ENCODE measurements at places on chromosomes 4 and X.
A peak's percentile ranks its signal among the peaks of the same experiment; 100 is the strongest.

DNA sequence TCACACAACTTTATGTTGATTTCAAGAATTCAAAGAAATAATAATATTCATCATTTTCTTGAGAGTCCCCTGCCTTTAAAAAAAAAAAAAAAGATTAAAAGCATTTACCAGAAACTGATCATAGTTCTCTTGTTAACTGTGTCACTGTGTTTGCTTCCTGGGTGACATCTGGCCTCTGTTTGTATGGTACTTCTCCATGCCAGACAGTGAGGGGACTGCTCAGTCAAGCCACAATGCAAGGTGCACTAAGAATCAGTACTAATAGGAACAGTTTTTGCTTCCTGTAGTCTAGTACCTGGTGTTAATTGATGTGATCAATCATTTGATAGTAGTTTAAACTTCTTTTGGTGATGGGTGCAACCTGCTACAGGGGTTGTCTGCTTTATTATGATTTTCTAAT, 77.5 kb downstream of the PHOX2B start:
- DNase-seq = no peak

DNA sequence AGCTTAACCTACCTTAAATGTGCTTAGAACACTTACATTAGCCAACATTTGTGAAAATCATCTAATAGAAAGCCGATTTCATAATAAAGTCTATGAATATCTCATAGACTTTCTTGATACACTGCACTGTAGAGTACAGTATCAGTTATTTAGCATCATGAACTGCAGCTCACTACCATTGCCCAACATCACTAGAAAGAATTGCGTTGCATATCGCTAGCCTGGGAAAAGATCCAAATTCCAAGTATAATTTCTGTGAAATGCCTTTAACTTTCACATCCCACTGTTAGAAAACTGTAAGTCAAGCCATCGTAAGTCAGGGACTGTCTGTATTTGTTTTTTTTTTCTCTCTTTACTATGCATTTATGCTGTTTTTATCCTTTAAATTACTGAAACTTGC, 918.6 kb upstream of the PABPC4L start:
- no peak for DNase-seq

DNA sequence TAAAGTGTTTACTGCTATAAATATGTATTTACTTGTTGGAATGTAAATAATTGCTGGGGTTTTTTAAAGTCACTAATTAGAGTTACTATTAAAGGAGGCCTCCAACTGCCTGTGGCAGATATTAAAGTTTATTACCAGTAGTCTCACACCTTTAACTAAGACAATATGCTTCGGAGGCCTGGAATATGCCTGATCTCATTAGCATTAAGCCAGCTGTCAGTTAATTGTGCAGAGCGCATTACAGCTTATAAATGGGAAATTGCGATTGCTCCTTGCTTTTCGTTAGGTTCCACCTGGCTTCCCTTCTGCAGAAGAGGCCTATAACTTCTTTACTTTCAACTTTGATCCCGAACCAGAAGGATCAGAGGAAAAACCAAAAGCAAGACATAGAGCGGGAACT, 41.3 kb downstream of the CC2D2A start:
- no peak for DNase-seq

GRCh38 chrX:108090491-108091263, 665 bp downstream of the PSMD10 start:
- no peak for DNase-seq

DNA sequence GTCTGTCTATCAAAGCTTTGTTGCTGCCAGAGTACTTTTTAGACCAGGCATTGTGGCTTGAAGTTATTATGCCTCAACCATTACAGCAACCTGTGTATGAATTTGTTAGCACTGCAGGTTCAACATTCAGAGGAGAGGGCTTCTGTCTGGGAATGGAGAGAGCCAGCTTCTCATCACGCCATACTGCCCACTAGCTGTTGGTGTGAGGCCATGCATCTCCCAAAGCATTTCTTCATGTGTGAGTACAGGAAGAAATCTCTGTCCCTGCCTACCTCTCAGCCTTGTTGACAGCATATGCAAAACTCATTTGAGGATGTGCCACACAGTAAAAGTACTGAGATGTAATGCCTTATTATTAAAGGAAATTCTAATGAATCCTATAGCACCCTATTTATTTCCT, 76.9 kb upstream of the PPARGC1A start:
- DNase-seq = no peak

- no peak for DNase-seq
These were observed 325.0 kb downstream of the FBXO8 start for GRCh38 chr4:173958445-173958844.

GRCh38 chr4:121951521-121952110, at the start of gene TRPC3:
TRPC3 (minus strand) TSS chr4:121952060; CDS start chr4:121951680, 380 bp downstream.
- peak; percentile 17 for DNase-seq

- no peak for DNase-seq
These were observed 21.7 kb upstream of the CXCL8 start for GRCh38 chr4:73718375-73719373.

GRCh38 chr4:26076000-26076587, 162.1 kb downstream of the SMIM20 start:
- DNase-seq = no peak

- DNase-seq = no peak
These were observed 185.6 kb upstream of the GALNT7 start for GRCh38 chr4:172983014-172983413.

DNA sequence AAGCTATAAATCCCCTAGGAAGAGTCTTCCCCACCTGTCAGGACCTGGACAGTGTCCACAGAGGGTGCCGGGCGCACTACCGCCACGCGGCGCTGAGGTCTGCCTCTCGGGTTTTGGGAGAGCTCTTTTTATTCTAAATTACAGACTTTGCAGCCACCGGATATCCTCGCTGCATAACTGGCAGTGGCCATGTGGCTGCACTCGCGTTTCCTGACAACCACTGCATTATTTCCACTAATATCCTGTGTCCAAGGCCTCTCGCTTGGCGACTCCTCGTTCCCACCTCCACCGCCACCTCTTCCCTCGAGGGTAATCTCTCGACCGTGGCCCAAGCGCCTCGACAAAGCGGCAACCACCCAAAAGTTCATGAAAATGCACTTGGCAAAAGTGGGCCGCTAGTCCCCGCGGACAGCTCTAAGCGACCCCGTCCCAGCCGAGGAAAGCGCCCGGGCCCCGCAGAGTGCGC, 512 bp upstream of the TMEM131L start:
- DNase-seq = peak; percentile 65

- no peak for DNase-seq
These were observed 174.9 kb downstream of the CORIN start for GRCh38 chr4:47662975-47663374.

DNA sequence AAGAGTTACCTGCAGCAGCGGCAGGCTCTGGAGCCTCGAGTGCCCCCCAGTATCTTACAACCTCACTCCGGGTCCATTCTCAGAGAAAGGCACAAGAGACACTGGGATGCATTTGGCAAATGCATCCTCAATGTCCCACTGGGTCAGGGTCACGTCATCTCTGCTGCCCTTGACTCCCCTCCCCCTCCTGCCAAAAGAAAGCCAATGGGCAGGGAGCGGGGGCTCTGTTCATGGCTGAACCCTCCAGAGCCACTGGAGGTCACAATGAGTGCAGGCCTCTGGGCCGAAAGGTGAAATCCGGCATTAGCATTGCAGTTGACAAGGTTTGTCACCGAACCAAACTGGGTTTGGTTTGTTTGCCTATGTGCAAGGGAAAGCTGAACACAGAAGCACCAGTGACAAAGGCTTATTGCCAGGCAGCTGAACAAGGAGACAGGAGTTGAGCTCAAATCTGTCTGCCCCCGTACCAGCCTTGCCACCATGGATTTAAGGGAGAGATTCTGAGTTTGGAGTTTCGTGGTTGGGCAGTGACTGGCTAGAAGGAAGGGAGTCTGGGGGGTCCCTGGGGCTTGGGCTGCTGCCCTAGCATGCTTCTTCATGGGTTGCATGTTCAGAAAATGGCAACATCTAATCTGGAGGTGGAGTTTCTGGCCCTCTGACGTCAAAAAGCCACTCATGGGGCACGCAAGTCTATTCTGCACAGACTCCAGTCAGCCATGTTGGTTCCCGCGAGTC, 64.3 kb downstream of the HTRA3 start:
- no peak for DNase-seq

GRCh38 chr4:93722446-93722845, 106.1 kb upstream of the ATOH1 start:
- DNase-seq = no peak

- DNase-seq = no peak
These were observed 67.5 kb downstream of the NEUROG2 start for GRCh38 chr4:112448306-112449132.

DNA sequence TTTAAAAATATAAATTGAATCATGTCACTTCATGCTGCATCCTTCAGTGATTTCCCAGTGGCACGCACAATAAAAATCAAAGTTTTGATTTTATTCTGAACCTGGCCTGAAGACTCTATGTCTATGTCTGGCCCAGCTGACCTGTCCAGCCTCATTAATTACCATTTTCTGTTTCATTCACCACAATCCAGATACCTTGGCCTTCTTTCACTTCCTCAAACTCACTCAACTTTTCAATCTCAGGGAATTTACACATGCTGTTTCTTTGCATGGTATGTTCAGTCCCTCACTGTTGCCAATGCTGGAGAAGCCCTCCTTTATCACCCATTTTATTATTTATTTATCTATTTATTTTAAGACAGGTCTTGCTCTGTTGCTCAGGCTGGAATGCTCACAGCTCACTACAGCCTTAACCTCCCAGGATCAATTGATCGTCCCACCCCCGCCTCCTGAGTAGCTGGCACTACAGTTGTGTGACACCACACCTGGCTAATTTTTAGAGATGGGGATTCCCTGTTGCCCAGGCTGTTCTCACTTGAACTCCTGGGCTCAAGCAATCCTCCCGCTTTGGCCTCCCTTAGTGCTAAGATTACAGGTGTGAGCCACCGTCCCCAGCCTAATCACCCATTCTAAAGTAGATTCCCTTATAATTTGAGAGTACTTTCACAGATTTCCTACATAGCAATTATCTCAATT, 43.1 kb downstream of the ZGRF1 start:
- no peak for DNase-seq
